ENCODE measurements at places on chromosomes 6 and 20. TPM values are rescaled to one million over a fixed set of nuclear protein-coding genes. Genes with fewer than 3 reads are reported as not detected.
A peak's percentile ranks its signal among the peaks of the same experiment; 100 is the strongest.

DNA sequence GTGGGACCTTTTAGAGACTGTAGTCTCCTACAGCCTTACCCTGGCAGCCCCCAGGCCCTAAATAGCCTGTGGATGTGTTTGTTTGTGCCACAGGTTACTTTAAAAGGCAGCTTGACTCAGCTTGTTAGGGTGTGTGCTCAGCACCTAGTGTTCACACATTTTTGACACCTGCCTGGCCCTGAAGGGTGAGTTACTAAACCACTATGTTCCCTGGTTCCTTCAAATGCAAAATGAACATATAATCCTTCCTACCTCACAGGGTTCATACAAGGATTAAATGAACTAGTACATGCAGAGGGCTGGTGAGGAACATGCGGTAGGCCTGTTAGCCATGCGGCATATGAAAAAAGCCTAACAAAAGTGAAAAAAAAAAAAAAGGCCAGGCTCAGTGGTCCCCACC is 14.9 kb upstream of the TFAP2C start:
- H3K36me3 ChIP-seq = no peaks in the 10 kb centered on the region
- no peak overlapping the region for H3K27ac ChIP-seq
- H3K27me3 ChIP-seq = no peaks in the 10 kb centered on the region
- H3K4me1 ChIP-seq = no peaks in the 10 kb centered on the region
- no peak overlapping the region for H3K4me3 ChIP-seq

Gene ME1
- 17.5 TPM for total RNA-seq

DNA sequence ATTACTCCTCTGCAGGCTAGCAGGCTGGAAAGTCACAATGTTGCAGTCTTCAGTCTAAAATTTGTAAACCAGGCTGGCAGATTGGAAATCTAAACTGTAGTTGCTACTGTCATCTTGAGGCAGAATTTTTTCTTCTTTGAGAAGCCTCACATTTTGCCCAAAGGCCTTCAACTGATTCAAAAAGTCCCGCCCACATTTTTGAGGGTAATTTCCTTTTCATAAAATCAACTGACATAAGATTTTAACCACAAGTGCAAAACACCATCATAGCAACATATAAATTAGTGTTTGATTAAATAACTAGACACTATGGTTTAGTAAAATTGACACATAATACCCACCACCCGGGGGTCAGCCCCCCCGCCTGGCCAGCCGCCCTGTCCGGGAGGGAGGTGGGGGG is 28.4 kb downstream of the HLA-C start:
- no peak for DNase-seq
- H3K4me3 ChIP-seq = no peak overlapping the region
- no peaks in the 10 kb centered on the region for H3K4me1 ChIP-seq
- H3K36me3 ChIP-seq = no peaks in the 10 kb centered on the region

Gene ZNF334
- total RNA-seq = 0.55 TPM

GRCh38 chr6:27514906-27515495 is 42.1 kb upstream of the ZNF184 start:
- H3K27me3 ChIP-seq = no peaks in the 10 kb centered on the region
- no peaks in the 10 kb centered on the region for H3K4me1 ChIP-seq
- no peak for DNase-seq

DNA sequence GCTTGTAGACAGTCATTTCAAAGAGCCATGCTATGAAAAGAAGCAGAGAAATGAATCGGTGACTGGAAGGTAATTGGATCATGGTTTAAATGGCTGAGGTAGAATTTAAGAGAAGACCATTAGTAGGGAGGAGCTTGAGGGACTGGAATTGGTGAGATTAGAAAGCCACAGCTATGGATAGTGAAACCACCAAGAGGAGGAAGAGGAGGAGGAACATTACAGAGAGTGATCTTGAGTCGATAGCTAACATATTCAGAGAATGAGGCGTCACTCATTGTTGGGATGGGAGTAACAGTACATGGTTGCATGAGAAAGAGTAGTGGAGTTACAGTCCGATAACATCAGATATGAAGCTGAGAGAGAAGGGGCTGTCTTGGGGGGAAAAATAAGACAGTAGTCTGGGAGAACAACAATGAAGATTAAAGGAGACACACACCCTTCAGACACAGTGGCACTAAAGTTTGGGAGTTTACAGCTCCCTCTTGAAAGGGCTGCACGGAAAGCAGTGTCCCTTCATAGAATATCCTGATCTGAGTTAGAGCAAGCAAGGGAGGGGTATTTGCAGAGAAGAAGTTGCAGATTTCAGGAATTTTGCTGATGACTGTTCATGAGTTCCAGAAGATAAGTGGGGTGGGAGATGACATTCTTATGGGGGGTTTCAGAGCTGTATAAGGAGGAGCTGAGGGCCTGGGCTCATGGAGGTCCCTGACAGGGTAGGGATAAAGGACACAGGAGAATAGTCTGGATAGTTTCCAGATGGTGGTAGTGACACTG is 15.1 kb upstream of the LAMP5 start:
- H3K4me1 ChIP-seq = no peaks in the 10 kb centered on the region
- no peak overlapping the region for H3K27ac ChIP-seq
- DNase-seq = no peak
- H3K36me3 ChIP-seq = no peaks in the 10 kb centered on the region

Gene RAB44
- total RNA-seq = 0.05 TPM

DNA sequence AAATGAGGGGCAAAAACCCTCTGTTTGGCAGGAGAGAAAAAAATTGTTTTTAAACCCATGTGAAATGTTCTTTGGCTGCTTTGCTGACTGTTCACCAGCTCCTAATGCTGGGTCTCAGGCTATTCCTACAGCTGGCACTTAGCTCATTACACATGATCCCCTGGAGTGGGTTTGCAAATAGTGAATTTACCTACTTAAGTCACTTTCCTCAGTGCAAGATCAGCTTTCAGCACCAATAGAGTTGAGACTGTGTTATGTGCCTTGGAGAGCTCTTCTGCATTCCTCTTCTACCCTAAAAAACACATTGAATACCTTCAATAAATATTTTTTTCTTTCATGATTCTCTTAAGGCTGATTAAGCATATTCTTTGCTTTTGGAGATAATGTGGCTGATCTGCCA is 58.4 kb upstream of the PRDM1 start:
- no peak overlapping the region for H3K4me3 ChIP-seq
- H3K36me3 ChIP-seq = no peaks in the 10 kb centered on the region
- no peaks in the 10 kb centered on the region for H3K4me1 ChIP-seq
- no peaks in the 10 kb centered on the region for H3K27me3 ChIP-seq
- no peak overlapping the region for H3K27ac ChIP-seq

Gene HEY2
- 2.6 TPM for total RNA-seq

- no peaks in the 10 kb centered on the region for H3K36me3 ChIP-seq
- H3K4me3 ChIP-seq = no peak overlapping the region
- no peaks in the 10 kb centered on the region for H3K27me3 ChIP-seq
- no peaks in the 10 kb centered on the region for H3K4me1 ChIP-seq
- no peak overlapping the region for H3K27ac ChIP-seq
Measured at GRCh38 chr6:166087246-166087645, 80.4 kb downstream of the TBXT start.

- H3K4me3 ChIP-seq = no peak overlapping the region
- DNase-seq = no peak
- H3K27ac ChIP-seq = no peak overlapping the region
- H3K4me1 ChIP-seq = no peaks in the 10 kb centered on the region
- H3K27me3 ChIP-seq = no peaks in the 10 kb centered on the region
Measured at GRCh38 chr6:44715188-44715587, 327.7 kb downstream of the CDC5L start.

GRCh38 chr20:62156592-62157386 is 13.2 kb downstream of the SS18L1 start:
- H3K4me3 ChIP-seq = peak overlapping the region; percentile 35
- peaks cover 22% of the 10 kb centered on the region for H3K4me1 ChIP-seq
- H3K36me3 ChIP-seq = peaks cover 15% of the 10 kb centered on the region
- H3K27me3 ChIP-seq = no peaks in the 10 kb centered on the region
- no peak overlapping the region for H3K27ac ChIP-seq

DNA sequence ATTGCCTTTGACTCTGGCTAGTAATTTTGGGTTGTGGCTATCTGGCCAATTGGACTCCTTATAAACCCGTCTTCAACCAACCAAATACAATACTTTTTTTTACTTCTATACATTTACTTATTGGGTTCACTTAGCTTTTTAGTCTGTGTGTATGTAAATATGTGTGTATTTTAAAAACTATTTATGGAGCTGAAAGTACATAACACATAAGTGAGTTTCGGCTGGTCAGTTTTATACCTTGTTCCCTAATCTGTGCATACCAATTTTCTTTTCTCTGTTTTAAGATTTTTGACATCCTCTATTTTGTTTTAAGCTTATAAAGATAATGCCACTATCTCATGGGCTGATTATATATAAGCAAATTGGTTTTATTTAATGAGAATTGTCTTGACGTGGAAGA is 129.5 kb downstream of the LRRC1 start:
- no peaks in the 10 kb centered on the region for H3K36me3 ChIP-seq
- no peaks in the 10 kb centered on the region for H3K4me1 ChIP-seq
- no peak for DNase-seq
- H3K27me3 ChIP-seq = no peaks in the 10 kb centered on the region
- H3K27ac ChIP-seq = no peak overlapping the region

Gene HLA-DPA1
- total RNA-seq = 39.9 TPM

Gene CASS4
- 2.1 TPM for total RNA-seq

DNA sequence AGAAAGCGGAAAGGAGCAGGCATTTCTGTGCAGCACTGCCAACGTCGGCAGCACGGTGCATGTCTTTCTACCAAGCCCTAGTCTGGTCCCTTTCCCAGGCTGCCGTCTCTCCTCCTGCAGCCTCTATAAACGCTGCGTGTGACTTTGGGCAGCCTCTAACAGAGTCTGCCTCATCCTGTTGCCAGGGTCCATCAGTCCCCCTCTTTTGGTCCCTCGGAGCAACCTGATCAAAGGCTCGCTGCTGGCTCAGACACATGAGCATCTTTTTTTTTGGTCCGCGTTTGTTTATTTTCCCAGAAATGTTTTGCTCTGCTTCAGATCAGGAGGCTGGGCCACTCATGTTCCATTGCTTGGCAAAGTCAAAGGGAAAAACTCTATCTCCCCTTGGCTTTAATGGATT is 166.8 kb upstream of the CST7 start:
- no peaks in the 10 kb centered on the region for H3K27me3 ChIP-seq
- no peaks in the 10 kb centered on the region for H3K4me1 ChIP-seq
- H3K36me3 ChIP-seq = no peaks in the 10 kb centered on the region
- no peak overlapping the region for H3K27ac ChIP-seq

Gene FAM83D
- 2.7 TPM for total RNA-seq

- H3K4me1 ChIP-seq = no peaks in the 10 kb centered on the region
- no peaks in the 10 kb centered on the region for H3K27me3 ChIP-seq
- H3K27ac ChIP-seq = no peak overlapping the region
Measured at GRCh38 chr6:110075406-110075805, 97.3 kb downstream of the GPR6 start.

- H3K27me3 ChIP-seq = no peaks in the 10 kb centered on the region
- H3K4me3 ChIP-seq = no peak overlapping the region
- H3K27ac ChIP-seq = no peak overlapping the region
- H3K36me3 ChIP-seq = no peaks in the 10 kb centered on the region
- no peaks in the 10 kb centered on the region for H3K4me1 ChIP-seq
- no peak for DNase-seq
Measured at GRCh38 chr6:139600343-139600742, 225.9 kb upstream of the CITED2 start.

DNA sequence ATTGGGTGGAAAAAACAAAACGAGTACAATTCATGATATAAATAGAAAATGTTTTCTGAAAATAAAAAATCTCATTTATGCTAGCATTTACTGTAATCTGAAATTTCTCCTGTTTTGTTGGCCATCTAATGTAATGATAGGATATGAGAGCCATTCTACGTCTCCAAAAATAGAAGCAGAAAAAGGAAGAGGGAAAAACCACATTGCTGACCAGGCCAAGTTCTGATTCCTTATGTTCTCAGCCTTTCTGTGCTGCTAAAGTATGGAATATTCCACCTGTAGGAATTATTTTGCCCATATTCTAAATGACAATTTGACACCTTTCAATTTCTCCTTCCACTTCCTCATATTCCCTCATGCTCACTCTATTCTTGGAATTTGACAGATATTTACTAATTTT is 110.2 kb downstream of the TBXT start:
- no peak for DNase-seq
- no peak overlapping the region for H3K4me3 ChIP-seq
- H3K27ac ChIP-seq = no peak overlapping the region
- no peaks in the 10 kb centered on the region for H3K27me3 ChIP-seq
- H3K4me1 ChIP-seq = no peaks in the 10 kb centered on the region

GRCh38 chr20:63517376-63518309 is 2.9 kb upstream of the PPDPF start:
- H3K4me1 ChIP-seq = no peaks in the 10 kb centered on the region
- no peak overlapping the region for H3K27ac ChIP-seq
- H3K27me3 ChIP-seq = no peaks in the 10 kb centered on the region
- H3K36me3 ChIP-seq = no peaks in the 10 kb centered on the region

Measured in right lobe of liver (tissue), 6 donors.